Peyer's patch (tissue), 4 donors: ENCODE measurements at places on chromosomes 6 and 20. TPM values are rescaled to one million over a fixed set of nuclear protein-coding genes. Genes with fewer than 3 reads are reported as not detected.

The SENP6 gene
- total RNA-seq = 81.5 TPM

GRCh38 chr6:13531956-13532355 lies 42.4 kb upstream of the SIRT5 start:
- no peak for DNase-seq

DNA sequence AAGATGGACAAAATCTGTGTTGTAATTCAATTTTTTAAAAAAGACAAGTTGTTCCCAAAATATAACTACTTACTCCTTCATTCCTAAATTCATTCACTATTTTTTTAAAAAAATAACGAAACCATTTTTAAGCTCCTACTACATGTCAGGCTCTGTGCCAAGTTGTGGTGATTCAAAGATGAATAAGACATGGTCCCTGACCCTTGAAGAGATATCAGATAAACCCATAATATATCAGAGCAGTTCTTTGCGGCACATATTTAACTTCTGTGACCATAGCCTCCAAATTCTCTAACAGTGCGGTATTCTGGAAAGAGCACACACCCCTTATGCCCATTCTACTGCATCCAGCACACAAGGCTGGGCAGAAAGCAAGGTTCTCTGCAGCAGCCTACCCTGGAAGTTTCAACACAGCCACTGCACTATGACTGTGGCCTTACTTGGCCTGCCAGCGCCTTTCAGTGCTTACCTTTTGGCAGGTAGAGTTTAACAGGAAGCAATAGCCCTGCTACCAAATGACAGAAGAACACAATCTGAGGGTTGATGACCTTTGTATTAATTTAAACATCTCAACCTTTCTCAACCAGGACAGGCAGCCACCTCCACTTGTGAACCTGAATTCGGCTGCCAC lies 406.5 kb downstream of the BTBD9 start:
- no peak for DNase-seq

GRCh38 chr6:167119670-167120582 lies 3.0 kb upstream of the CCR6 start:
- peak; percentile 73 for DNase-seq

The ELOVL2 gene
- total RNA-seq = not detected

- DNase-seq = no peak
These were observed 114.1 kb upstream of the SGK1 start for GRCh38 chr6:134432036-134432435.

The TPMT gene
- 16.3 TPM for total RNA-seq

- no peak for DNase-seq
These were observed 3.0 kb upstream of the C20orf204 start for GRCh38 chr20:64032706-64033624.

GRCh38 chr20:5688431-5688972 lies 61.7 kb upstream of the SHLD1 start:
- no peak for DNase-seq

The OXT gene
- total RNA-seq = not detected

DNA sequence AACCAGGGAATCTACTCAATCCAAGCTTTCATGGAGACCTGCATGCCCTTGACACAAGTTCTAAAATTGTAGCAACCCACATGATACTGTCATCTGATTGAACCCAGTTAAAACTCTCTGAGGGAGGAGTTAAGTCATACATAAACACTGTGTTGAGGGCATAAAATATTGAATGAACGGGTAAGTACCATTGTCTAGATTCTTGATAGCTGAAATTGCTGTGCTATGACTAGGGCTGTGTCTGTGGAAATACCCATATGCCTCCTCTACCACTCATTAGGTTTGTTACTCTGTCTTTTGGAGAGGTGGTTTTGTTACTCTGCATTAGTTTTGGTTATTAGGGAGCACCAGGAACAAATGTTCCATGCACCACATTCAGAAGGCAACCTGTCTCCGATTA lies 7.6 kb downstream of the ENPP4 start:
- DNase-seq = no peak

DNA sequence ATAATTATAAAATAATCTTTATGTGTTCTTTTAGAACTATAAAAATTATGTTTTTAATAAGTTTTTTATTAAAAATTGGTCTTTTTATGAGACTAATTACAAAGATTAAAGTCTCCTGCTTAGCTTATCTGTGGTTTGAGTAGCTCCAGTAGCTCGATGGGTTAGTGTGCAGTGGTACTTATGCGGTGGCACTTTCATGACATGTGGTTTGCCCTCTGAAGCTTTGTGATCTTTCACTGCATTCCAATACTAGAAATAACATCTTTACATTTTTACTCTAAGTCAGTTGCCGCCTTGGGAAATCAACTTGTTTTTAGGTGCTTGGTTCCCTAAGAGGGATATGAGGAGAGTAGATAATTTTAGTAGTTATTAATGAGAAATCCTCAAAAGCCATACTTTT lies 699.5 kb upstream of the FLRT3 start:
- no peak for DNase-seq

DNA sequence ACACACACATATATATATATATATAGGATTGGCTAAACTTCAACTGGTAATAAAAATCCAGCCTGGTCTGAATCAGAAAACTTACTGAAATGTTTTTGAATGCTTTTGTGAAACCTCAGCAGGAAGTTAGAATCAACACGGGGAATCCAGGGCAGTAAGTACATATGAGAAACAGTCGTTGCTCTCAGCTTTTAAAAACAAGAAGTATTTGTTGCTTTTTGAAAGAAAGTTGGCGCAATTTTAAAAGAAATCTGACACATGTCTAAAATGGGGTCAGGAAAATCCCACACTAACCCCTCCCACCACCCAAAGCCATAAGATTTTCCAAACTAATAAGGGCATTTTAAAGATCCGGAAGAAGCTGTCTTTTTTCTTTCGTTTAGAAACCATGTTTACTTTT lies 11.5 kb upstream of the CCDC170 start:
- DNase-seq = no peak

DNA sequence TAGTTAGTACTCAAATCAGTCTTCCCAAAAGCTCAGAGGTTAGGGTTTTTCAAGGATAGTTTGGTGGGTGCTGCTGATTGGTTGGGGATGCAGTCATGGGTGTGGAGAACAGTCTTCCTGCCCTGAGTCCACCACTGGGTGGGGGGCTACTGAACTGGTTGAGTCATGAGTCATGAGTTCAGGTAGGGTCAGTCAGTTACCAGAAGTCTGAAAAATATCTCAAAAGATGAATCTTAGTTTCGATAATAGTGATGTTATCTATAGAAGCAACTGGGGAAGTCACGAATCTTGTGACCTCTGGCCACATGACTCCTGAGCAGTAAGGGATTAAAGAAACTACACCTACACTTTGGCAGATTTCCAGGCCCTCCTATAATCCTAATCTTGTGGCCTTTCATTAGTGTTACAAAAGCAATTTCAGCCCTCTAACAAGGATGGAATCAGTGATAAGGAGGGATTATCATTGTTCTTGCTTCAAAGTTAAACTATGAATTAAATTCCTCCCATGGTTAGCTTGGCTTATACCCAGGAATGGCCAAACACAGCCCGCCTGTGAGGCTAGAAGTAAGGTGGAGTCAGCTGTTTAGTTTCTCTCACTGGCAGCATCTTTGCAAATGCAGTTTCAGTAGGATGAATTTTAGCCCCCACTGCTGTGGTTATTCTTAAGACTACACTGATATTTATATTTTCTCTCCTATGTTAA lies 33.3 kb upstream of the NKAIN2 start:
- DNase-seq = no peak

The ARMH2 gene
- total RNA-seq = not detected

GRCh38 chr6:42961020-42961470 lies 491 bp downstream of the GNMT start:
- DNase-seq = no peak

The CD24 gene
- total RNA-seq = 62.9 TPM

The HSPA12B gene
- total RNA-seq = 2.2 TPM

DNA sequence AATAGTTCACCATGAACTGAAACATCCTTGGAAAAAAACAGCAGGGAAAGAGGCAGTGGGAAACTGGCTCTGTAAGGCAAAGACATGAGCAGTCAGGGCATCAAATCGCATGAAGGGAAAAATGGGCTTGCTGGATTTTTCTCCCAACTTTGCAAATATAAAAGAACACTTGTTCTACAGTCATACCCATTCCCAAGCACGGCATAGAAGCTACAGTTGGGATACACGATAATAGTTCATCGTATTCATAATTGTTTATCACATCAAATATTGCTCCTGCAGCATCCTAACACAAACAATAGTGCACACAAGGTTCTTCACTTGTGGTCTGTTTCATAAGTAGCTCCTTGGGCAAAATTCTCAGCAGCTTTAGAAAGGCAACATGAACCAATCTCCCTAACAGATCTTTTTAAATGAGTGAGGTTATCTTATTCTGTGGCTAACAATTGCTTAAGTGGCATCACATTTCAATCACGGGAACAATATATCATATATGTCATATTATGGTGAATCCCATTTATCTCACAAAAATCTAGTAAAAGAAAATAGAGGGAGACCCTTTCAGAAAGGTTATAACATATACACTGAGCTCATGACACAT lies 243.9 kb downstream of the PKHD1 start:
- DNase-seq = no peak

- peak; percentile 80 for DNase-seq
These were observed 11.3 kb upstream of the RBCK1 start for GRCh38 chr20:396619-397431.

The PCED1A gene
- total RNA-seq = 50.4 TPM

The MAP7 gene
- 16.5 TPM for total RNA-seq

The CGA gene
- total RNA-seq = not detected

DNA sequence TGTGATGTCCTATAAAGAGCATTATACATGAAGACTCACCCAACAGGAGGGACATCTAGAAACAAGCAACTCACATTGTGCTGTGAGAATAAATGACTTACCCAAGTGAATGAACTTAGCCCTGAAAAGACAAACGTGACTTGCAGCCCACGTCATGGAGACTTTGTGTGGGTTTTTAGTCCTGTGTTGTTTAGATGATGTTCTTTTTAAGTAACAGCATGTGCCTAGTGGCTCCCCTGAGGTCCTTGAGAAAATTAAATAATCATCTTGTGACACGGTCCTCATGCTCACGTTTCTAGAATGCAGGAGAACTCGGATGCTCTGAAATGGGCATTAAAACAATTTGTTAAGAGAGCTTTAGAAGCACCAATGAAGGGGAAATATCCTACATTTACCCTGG lies 165.1 kb downstream of the SASH1 start:
- DNase-seq = no peak

DNA sequence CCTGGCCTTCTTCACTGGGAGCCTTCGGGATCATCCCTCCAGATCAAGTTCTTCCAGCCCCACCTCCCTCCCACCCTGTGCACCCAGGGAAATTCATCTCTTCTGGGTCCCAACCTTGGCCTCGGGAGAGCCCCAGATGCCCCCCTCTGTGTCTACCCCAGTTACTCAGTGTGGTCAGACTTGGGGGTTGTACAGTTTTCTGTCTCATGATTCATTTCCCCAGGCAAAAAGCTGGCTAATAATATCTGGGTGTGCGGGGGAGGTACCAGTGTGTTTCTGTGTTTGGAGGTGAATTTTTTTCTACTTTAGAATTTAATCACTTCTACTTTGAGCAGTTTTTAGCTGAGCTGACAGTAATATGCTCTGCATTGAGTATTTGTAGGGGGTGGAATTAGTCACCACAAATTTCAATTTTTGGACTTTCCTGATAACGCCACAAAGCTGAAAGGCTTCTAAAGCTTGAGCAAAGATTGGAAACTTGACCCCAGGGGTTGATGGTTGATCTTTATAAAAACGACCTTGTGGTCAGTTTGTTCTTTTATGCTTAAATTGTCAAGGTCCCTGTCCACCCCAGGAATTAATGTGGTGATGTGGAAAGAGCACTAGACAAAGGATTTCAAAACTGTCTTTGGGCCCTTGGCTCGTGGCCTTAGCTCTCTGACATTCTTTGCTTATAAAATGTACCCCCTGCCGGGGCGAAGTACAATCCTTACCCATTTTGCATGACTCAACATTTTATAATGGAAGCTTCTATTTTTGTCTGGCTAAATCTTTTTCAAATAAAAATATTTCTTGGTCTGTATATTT lies 284.7 kb upstream of the TAB2 start:
- no peak for DNase-seq

GRCh38 chr6:54916858-54917257 lies 70.3 kb downstream of the FAM83B start:
- DNase-seq = no peak

DNA sequence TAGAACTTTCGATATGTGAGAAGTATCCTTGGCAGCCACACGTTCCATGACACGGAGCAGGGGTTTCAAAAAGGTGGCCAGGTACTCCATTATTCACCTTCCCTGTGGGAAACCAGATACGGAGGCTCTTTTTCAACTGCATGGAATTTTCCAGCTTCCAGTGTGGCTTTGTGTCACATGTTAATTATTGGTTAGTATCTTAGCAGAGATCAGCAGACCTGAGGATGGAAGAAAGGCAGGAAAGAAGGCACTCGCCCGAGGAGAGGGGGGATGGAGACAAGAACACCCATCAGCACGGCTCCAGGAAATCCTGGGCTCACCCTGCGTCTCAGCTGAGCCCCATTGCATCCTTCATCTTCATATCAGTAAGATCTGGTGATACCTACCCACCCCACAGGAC lies 115.5 kb downstream of the PXDC1 start:
- no peak for DNase-seq

The KCNK16 gene
- not detected for total RNA-seq

The POLR3F gene
- total RNA-seq = 7.4 TPM

The MOXD1 gene
- total RNA-seq = 3.8 TPM

DNA sequence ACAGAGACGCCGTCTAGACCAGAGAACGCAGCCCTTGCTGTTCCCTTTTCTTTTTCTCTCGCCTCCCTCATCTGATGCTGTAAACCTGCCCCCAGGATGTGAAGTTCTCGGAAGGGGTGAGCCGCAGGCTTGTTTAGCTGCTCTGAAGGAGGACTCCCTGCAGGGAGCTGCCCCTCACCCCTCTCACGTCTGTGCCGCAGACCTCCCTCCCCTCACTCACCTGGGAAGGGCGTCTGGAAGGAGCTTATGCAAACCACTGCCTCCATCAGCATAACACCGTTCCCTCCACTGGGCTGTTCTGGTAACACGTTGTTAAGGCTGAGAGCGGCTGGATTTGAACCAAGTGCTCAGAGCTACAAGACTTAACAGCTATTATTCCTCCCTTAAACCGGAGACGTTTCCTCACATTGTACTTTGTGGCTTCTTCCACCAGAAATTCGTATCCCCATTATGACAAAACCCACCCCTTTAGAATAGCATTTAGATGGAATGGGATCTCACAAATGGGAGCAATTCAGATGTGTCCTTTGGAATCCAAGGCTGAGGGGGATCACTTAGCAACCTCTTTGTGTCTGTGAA lies 99.8 kb downstream of the SMOC2 start:
- DNase-seq = no peak

GRCh38 chr20:37385176-37385575 lies 39.2 kb downstream of the SRC start:
- no peak for DNase-seq

- DNase-seq = no peak
These were observed 32.3 kb upstream of the SCUBE3 start for GRCh38 chr6:35181308-35181932.

DNA sequence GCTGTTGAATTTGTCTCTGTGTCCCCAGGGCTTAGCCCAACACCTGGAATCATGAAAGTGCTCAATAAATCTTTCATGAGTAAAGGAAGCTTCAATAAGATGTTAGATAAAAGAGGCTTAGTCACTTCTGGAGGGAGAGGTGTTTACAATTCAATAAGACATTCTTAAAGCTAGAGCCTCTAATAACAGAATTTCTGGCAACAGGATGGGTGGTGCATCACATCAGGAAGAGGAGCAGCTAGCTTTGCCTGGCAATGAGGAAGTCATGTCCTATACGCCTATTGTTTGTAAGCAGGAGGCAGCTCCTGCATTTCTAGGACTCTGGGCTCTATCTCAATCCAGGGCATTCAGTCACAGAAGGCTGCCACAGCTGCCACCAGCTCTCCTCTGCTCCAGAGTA lies 638.5 kb downstream of the EPM2A start:
- no peak for DNase-seq
